ENCODE measurements at places on chromosomes 5 and 9. TPM values are rescaled to one million over a fixed set of nuclear protein-coding genes. Genes with fewer than 3 reads are reported as not detected.

Gene FAM221B
- total RNA-seq: not detected

Gene PCDHB10
- not detected for total RNA-seq

Gene NPR3
- total RNA-seq: not detected

Gene IL33
- not detected for total RNA-seq

Gene SLC12A7
- 10.0 TPM for total RNA-seq

Gene SLC46A2
- not detected for total RNA-seq

Gene SPATA31D4
- total RNA-seq: not detected

Gene ANAPC2
- total RNA-seq: 62.2 TPM

Gene NSUN2
- total RNA-seq: 80.2 TPM

Gene NR4A3
- total RNA-seq: 2.1 TPM

Gene CER1
- not detected for total RNA-seq

Gene FLT4
- 0.27 TPM for total RNA-seq

Gene FBP2
- not detected for total RNA-seq

Gene GPR21
- total RNA-seq: 0.87 TPM

Gene DMGDH
- not detected for total RNA-seq

Gene POLK
- total RNA-seq: 25.6 TPM

Gene DHFR
- 64.9 TPM for total RNA-seq

Gene SAPCD2
- total RNA-seq: 32.5 TPM

Gene DOCK2
- total RNA-seq: 192 TPM

Gene RMND5B
- 37.5 TPM for total RNA-seq

Gene C9
- total RNA-seq: 0.13 TPM

Gene CARTPT
- total RNA-seq: not detected

Gene CNTLN
- total RNA-seq: not detected

Gene DNM1
- total RNA-seq: 0.21 TPM

Gene ECSCR
- 0.36 TPM for total RNA-seq

Gene STKLD1
- total RNA-seq: 0.35 TPM

Gene PCDHB7
- total RNA-seq: not detected

Gene ANKRD34B
- not detected for total RNA-seq

Gene BDP1
- total RNA-seq: 17.6 TPM

Gene CD274
- 23.5 TPM for total RNA-seq

Gene CCDC152
- 11.6 TPM for total RNA-seq

Gene C5orf63
- 10.2 TPM for total RNA-seq

Gene MEF2C
- total RNA-seq: 207 TPM

Gene PCDHB8
- not detected for total RNA-seq

Gene CDC14B
- total RNA-seq: 6.8 TPM

Gene GPR151
- not detected for total RNA-seq

Gene SIT1
- total RNA-seq: 84.9 TPM

Gene SHC3
- total RNA-seq: 0.03 TPM
